ENCODE measurements at places on chromosomes 16 and 17.

DNA sequence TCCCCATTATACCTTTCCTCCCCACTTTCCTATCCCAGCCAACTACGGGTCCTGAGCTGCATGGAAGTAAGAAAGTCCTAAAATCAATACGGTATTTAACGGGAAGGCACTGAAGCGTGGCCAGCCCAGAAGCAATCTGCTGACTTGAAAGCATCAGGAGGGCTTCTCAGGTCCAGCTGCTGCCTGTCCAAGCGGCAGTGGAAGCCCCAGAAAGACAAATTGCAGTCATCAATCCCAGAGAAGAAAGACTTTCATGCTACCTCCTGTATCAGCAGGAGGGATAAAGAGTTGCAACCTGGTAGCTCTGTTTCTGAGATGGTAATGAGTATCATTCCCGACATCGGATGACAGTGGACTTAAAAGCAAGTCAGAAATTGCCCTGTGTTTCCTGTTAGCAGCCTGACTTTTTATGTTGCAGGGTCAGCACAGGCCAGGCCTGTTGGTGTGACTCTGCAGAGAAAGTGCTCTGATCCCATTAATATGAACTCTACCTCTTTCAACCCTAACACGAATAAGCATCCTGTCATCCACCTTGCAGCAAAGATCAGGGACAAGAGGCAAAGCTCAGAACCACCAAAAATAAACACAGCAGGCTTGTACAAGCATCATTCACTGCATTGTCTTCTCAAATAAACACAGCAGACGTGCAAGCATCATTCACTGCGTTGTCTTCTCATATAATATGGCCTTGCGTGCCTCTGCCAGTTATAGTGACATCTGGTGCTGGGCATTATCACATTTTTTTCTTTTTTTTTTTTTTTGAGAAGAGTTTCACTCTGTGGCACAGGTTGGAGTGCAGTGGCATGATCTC lies 358.6 kb upstream of the CDH11 start:
- no peak for DNase-seq

- DNase-seq: no peak
Observed at GRCh38 chr17:7717756-7718350, 309 bp downstream of the DNAH2 start.

DNA sequence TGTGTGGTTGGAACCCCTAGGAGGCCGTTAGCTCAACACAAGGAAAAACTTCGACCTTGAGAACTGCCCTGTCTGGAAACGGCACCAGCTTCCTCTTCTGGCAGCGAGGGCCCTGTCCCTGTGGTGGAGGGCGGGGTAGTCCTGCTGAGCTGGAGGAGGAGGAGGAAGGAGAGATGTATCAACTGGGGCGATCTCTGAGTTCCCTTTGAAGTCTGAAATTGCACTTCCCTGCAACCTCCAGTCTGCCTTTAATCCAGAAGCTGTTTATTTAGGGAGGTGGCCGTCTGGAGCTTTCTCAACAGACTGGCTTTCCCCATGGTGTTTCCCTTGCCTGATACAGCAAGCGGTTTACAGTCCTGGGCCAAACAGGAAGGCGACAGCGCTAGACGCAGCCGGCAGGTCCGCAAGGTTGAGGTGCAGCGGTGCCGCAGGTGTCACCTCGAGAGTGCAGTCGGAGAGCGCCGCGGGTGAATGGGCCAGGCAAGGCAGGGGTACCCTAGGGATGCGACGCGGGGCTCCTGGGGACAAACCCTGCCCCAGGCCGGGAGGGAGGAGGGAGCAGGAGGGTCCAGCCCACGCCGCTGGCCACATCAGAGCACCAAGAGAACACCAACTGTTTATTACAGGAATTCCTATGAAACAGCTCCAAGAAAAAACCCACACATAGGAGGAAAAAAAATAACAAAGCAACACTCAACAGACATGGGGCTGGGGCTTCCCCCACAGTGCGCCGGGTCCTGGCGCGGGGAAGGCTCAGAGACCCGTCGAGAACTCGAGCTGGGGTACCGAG lies 11.4 kb upstream of the MRPS23 start:
- peak; percentile 55 for DNase-seq

GRCh38 chr17:73797594-73798110 lies 153.4 kb upstream of the SDK2 start:
- DNase-seq: no peak

GRCh38 chr16:10982465-10983150 lies 38.2 kb downstream of the CLEC16A start:
- DNase-seq: no peak

- DNase-seq: no peak
Observed at GRCh38 chr17:3596804-3597464, 12.3 kb downstream of the TRPV1 start.

DNA sequence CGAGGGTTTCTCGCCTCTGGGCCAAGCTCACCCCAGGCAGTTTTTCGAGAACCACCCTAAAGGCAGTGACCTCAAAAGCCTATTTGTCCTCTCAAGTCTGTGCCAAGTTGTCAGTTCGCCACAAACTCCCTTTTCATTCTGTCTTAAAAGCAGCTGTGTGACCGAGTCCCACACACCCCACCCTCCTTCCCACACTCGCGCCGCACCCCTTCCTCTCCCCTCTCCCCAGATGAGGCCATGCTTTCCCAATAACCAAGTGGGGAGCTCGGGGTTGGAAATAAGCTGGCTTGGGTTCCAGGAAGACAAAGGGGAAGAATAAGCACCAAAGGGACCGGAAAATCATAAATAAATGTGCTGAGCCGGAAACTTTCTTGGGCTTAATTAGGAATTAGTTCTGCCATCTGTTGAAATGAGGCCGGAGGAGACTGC lies 36.7 kb downstream of the GRIN2C start:
- DNase-seq: no peak

DNA sequence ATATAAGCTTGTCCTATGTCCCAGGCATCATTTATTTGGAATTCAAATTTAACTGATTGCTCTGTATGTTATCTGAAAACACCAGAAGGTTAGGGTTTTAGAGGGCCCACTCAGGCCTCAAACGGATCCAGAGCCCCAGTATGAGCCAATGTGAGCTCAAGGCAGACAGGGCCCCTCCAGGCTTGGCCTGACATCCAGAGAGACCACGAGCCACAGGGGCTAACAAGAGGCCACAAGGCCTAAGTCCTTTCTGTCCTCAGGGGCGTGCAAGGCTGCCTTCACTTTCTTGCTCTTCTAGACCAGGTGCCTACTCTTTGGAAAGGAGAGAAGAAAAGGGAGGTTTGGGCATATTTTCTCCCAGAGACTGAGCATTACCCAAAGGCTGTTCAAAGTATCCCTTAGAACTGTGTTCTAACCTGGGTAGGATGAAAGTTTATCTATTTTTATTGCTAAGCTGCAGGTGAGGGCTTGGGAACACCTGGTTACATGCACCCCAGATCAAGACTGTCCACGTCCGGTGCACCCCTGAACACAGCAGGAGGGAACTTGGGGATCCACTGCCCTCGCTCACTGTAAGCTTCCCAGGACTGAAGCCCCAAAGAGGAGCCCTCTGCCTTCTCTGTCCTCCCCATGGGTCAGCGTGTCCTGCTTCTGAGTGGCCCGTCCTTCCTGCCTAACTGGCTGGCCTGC lies 1.5 kb upstream of the ENGASE start:
- no peak for DNase-seq

- DNase-seq: peak; percentile 71
Observed at GRCh38 chr17:17206124-17206912, at the start of gene PLD6. TSS of gene PLD6 (minus strand) at chr17:17206333. CDS start at chr17:17206286, 47 bp downstream.

DNA sequence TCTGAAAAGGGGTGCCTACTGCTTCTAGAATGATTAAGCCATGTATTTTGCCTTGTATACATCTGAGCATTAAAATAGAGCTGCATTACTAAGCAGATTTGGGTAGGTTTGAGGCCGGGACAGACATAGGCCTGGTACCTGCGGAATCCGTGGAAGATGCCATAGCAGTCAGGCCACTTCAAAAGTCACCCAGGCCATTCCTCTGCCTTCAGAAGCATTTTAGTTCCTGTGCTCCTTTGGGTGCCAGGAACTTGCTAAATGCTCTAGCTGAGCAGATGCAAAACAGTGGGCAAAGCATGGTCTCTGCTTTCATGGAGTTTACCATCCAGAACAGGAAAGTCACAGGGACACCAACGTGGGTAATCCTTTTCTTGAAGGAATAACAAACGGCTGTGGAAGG lies 5.7 kb upstream of the TMEM100 start:
- DNase-seq: no peak

DNA sequence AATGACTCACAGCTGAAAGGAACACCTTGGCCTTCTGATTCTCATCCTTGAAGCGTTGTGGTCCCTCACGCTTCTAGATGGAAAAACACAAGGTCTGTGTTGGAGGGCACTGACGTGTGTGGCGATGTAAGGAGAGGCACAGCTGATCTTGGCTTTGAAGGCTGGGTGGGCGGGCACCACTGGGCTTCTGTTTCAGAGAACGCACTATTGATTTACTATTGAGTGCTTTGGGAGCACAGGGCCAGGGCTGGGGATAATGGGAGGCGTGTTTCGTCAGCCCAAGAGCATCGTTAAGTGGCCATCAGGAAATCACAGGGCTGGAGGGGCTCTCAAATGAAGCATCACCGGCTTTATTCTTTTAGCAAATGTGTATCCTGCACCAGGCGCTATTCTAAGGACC lies 70.7 kb downstream of the CMIP start:
- no peak for DNase-seq

DNA sequence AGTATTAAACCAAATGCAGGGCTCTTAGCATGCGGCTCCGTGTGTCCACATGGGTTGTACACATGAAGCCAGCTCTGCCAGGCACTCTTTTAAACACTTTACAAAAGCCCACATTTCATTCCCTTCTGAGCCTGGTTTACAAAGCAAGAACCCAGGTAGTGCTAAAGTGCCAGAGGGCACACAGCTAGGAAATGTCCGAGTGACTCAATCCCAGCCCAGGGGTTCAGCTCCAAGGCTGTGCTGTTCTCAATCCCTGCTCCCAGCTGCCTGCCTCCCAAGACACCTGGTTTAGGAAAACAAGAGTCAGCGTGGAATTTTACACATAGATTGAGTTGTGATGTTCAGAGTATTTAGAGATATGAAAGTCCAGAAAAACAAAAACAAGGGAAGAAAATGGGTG lies 13.3 kb upstream of the DCAF7 start:
- no peak for DNase-seq

- no peak for DNase-seq
Observed at GRCh38 chr16:28821874-28822519, 802 bp upstream of the ATXN2L start.

DNA sequence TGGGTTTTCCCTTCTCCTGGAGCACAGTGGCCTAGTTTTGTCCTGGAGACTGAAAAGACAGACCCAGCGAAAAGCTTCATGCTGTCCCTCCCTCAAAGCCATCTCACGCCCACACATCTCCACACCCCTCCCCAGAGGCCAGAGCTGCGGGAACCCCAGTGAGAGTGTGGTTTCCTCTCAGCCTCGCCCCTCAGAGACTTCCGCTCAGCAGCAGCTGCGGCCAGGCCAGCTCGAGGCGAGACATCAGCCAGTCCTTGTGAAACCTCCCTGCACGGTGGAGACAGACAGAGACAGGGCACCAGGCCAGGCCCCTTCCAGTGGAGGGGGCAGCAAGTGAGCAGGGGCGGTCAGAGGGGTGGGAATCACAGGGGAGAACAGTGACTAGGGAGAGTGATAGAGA lies 77.0 kb upstream of the TNRC6C start:
- DNase-seq: peak; percentile 83

DNA sequence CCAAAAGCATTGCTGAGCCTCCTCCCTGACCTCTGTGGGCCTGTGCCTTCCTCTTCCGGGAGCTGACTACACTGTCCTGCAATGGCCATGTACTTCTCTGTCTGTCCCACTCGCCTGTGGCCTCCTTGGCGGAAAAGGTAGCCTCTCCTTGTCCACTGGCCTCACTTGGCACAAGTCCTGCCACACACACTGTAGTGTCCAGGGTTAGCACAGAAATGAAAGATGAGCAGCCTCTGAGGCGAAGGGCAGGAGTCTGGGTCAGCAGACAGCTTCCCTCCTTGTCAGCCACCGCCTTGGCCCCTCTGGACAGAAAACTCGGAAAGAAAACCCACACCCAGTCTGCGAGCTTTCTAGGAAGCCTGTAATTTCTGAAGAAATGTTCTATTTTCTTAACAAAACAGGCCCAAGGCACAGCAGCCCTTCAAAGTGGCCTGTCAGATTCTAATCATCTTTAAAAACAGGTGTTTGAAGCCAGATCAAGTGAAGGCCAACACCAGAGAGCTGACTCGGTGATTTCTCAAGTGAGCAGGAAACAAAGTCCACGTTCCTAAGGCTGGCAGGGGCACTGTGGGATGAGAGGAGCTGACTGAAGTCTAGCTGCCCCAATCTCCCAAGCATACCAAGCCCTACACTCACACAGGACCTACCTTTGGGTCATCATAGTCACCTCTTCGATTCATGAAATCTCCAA lies 67.2 kb downstream of the GTF3C1 start:
- no peak for DNase-seq

GRCh38 chr17:82489117-82489516 lies 30.4 kb upstream of the FOXK2 start:
- peak; percentile 65 for DNase-seq

- DNase-seq: no peak
Observed at GRCh38 chr17:49549691-49550678, 25.7 kb upstream of the NXPH3 start.

- DNase-seq: no peak
Observed at GRCh38 chr17:58239987-58240386, 1.6 kb downstream of the LPO start.

DNA sequence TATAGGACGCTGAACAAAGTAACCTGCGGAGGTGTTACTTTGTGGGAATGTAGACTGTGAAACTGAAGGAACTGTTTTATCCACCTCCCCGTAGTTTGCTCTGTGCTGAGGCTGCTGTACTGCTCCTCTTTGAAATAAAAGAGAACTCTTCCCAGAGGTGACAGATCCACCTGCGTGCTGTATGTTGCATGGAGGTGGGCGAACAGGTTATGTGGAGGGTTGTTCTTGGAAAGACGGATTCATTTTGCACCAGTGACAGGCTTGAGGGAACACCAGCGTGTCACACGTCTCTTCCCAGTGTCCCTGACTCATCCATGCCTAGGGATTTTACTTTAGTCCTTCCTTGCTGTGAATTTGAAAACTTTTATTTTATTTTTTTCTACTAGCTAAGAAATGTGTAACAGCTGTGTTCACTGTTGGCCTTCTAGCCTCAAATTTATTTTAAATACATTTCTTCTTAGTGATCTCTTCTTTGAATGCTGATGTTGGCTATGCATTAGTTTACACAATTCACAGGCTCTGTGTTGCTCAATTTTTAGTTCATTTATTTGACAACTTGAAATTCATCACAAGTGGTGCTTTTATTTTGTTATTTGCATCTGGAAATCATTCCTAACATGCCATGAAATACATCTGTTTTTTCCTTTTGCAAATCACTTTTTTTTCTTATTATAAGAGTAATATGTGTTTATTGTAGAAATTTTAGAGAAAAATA lies 512.4 kb downstream of the CDH13 start:
- DNase-seq: no peak

- no peak for DNase-seq
Observed at GRCh38 chr16:85658504-85659326, 30.0 kb downstream of the GINS2 start.
